ENCODE measurements at places on chromosomes 7 and 10.

- DNase-seq: no peak
Measured at GRCh38 chr10:53597835-53598251, 825.3 kb upstream of the MBL2 start.

- DNase-seq: no peak
Measured at GRCh38 chr10:7121154-7121797, 289.6 kb downstream of the SFMBT2 start.

DNA sequence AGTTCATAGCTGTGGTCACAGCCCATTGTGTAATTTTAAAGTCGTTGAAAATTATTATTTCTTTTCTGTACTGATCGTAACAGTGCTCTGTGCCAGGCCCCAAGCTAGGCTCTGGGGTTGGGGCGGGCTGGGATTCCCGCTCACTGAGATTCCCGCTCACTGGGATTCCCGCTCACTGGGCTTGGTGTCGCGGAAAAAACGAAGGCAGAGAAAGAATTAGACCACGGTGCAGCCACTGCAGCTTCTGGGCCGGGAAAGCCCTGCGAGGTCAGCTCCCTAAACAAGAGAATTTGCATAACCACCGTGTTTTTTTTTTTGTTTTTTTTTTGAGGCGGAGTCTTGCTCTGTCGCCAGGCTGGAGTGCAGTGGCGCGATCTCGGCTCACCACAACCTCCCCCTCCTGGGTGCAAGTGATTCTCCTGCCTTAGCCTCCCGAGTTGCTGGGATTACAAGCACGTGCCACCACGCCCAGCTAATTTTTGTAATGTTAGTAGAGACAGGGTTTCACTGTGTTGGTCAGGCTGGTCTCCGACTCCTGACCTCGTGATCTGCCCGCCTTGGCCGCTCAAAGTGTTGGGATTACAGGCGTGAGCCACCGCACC, 31.2 kb downstream of the FOXK1 start:
- no peak for DNase-seq

GRCh38 chr10:13253726-13254125, 19.6 kb upstream of the UCMA start:
- no peak for DNase-seq

GRCh38 chr7:46993396-46993795, 588.5 kb downstream of the TNS3 start:
- DNase-seq: no peak
